Esophagus squamous epithelium (tissue), 5 donors: ENCODE measurements at places on chromosomes 5 and 9.

GRCh38 chr9:95363051-95363841 lies 45.7 kb upstream of the FANCC start:
- no peak for DNase-seq

DNA sequence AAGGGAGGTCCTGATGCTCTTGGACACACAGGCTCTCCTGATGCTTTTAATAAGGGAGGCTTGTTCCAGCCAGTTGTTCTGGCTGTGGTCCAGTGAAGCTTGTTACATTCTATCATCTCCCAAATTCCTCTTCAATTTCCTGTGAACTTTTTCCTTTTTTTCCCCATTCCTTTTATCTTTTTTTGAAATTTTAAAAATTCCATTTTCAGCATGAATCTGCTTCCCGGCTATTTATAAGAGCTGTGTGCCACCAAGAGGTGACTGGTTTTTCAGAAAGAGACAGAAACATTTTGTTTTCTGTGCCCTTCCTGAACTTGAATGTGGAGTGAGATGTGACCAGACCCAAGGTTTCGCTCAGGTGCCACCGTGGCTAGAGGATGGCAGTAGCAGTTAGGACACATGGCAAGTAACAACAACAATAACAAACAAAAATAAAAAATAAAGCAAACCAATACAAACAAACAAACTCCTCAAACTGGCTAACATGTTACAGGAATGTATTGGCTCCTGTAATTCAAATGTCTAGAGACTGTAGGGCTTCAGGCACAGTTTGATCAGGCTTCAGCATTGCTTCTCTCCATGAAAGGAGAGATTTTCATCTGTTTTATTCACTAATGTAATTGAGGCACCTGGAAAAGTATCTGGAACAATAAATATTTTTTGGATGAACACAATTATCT lies 121.1 kb downstream of the BOD1 start:
- DNase-seq = no peak

- no peak for DNase-seq
Observed at GRCh38 chr9:114008667-114009410, 69.3 kb downstream of the AMBP start.

- no peak for DNase-seq
Observed at GRCh38 chr5:111587728-111588127, 75.4 kb upstream of the STARD4 start.

- DNase-seq = no peak
Observed at GRCh38 chr5:131430794-131431193, 166.9 kb downstream of the CDC42SE2 start.

DNA sequence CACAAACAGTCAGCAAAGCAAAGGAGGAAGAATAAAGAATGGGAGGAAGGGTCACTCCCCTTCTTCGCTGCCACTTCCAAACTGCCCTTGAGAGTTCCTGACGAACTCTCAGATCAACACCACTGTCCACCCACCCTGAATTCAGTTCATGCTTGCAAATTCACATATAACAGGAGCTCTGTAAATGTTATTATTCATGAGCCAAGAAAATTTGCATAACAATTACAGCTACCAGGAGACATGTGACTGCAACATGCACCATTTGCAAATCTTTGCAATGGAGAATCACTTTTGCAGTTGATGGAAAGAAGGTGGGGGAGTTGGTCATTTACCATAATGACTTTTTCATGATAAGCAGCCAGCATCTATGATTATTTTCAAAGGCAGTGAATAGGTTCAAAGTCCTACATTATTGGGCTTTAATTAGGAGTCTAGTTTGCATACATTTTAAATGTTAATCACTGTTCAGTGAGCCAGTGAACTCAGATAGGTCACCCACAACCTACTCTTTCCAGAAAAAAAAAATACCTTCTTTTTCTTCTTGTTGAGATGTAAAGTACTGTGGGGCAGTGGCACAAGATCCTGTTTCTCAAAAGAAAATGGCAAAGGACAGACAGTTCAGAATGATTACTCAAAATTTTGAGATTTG lies 149.7 kb downstream of the CAAP1 start:
- no peak for DNase-seq

- DNase-seq = no peak
Observed at GRCh38 chr5:35202319-35203111, 27.8 kb downstream of the PRLR start.

DNA sequence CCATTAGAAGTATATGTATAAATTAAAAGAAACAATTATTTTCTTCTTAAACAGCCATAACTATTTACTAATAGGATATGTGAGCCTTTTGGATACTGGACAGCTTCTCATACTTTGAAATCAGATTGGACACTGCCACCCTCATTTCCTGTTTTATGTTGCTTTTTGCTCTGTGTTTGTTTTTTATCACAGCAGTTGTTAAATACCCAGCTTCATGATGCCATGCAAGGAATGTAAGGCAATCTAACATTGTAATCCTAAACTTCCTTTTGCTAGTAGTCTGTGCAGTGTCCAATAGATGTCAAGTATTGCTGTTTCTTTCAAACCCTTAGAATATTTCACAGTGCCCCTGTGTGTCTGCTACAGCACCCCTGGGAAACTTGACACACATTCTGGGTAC lies 56.2 kb downstream of the CNTLN start:
- DNase-seq = no peak

DNA sequence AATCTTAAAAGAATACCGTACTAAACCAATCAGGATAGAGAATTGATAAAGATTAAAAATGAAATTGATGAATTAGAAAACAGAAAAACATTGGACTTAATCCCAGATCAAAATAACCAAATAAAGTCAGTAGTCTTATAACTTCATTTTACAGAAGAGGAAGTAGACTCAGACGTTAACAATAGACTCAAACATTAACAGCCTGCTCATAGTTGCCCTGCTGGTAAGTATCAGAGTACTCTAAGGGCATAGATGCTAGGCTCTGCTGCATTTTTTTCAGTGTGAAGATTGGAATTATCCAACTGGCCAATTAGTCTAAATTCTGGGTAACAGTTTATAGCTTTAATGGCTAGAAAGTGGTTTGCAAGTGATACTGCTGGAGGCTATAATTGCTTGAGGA lies 42.9 kb downstream of the ADGRV1 start:
- DNase-seq = no peak

DNA sequence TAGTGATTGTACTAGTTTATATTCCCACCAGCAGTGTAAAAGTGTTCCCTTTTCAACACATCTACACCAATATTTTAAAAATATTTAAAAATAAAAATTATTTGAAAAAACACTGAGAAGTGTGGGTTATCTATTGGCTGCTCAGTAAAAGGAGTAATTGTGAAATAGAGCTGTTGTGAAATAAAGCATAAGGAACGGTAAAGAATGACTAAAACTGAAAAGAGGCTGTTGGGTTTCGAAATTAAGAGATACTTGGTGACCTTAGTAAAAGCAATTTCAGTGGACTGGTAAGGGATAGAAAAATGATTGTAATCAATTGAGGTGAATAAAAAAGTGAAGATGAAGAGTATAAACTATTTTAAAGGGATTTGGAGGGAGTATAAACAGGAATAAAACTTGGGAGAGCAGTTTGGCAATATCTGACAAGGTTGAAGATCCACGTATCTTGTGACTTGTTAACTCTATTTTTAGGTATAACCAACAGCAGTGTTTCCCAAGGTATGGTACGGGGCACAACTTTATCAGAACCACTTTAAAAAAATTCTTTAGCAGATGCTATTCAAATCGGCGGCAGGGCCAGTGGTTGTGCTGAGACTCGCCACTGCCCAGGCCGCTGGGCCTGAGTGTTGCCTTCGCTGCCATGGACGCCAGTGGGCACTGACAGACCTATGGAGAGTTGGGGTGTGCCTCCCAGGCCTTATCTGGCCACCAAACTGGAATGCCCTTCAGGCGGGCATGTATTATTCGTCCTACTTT lies 63.3 kb downstream of the TMEM38B start:
- no peak for DNase-seq

GRCh38 chr5:7242118-7242710 lies 153.7 kb upstream of the ADCY2 start:
- no peak for DNase-seq

GRCh38 chr5:42268630-42269029 lies 154.6 kb upstream of the GHR start:
- no peak for DNase-seq

DNA sequence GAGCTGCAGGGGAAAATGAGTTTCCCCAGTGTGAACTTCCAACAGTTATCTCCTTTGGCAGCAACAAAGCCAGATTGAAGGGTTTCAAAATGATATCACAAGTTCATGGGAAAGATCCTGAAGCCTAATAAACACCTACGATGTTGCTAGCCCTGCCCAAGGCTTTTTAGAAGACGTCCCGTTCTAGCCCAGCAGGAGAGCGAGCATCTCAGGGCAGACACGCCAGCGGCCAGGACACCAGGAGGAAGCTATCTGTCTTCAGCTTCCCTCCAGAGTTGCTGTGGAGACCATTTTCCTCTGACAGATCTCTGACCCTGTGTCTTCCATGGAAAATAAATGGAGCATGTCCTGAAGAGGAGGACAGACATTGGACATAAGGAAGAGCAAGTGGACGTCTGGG lies 98.4 kb downstream of the FBXO38 start:
- no peak for DNase-seq

DNA sequence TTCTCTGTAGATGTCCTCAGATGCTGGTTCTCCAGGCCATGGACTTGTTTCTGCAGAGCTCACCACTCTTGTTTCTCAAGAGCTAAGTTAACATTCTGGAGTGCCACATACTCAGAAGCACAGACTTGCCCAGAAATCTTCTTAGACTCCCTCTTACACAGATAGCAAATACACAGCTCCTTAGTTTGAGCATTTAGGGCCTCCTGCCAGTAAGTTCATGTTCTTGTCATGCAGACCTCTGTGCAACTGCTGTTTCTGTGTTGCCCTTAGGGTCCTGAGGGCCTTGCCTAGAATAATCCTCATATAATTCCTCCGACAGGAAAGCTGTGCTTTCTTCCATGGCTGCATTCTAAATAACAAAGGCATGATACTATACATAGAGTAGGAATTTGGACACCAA lies 1.3 kb upstream of the PTPDC1 start:
- no peak for DNase-seq

GRCh38 chr9:133372144-133372543 lies 3.7 kb downstream of the SURF4 start:
- DNase-seq = no peak

DNA sequence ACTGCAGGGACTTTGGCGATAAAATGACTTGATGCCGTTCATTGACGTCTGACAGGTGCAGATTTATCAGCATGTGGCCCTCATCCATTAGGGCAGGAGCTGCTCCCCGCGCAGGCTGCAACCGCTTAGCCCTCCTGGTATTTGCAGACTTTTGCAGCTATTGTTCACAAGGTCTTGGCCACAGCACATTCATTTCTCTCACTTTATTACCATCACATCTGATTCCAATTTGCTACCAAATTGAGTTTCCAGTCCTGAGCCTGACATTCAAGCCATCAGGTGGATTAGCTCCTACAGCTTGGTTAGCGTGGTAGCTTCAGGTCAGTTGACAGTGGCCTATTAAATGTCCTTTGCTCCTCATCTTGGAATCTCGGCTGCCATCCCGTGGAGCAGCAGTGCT lies 299.2 kb downstream of the CD180 start:
- no peak for DNase-seq

GRCh38 chr5:126056352-126056751 lies 366.9 kb upstream of the GRAMD2B start:
- no peak for DNase-seq

- DNase-seq = no peak
Observed at GRCh38 chr9:11158676-11159075, 545.9 kb upstream of the PTPRD start.

- no peak for DNase-seq
Observed at GRCh38 chr9:23934291-23934906, 108.4 kb upstream of the ELAVL2 start.

DNA sequence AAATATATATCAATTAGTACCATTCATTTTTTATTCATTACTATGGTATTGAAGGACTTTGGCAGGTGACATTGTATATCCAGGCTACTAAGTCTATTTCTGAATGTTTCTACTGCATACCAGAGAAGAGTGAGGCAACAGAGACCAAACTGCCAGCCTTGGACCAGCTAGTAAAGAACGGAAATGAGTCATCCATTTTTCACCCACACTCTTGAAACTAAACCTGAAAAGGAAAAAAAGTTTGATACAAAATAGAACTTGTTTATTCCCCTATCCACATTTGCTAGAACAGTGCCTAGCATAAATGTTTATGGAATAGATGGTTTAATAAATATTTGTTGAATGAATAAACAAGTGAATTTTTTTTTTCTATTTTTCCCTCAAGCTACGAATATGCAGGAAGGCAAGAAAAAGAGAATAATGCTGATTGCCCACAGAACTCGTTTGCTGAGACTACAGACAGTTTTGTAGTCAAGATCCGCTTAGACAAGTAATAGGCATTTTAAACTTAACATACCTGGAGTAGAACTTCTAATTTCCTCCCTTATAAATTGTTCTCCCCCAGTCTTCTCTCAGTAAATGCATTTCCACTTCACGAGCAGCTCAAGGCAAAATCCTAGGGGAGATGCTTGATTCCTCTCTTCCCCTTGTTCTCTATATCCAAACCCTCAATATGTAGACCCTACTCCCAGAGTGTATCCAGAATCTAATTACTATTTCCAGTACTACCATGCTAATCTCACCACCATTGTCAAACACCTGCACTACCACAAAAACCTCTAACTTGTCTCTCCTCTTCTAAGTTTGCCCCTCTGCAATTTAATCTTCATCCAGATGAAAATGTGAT lies 146.2 kb upstream of the RASA1 start:
- no peak for DNase-seq

DNA sequence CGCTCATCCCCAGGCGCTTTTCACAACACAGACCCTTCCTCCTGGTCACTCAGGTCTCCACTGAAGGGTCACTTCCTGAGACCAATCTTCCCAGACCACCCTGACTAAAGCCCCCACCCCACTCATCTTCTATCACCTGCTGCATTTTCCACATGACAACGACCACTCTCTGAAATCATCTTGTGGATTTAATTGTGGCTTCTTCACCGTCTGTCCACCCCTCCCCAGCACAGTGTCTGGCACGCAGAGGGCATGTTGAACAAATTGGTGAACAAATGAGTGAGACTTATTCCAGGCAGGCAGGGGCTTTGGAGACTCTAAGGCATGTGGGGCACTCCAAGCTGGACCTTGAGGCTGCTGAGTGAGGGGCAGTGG lies 8.8 kb downstream of the BARX1 start:
- DNase-seq = no peak

DNA sequence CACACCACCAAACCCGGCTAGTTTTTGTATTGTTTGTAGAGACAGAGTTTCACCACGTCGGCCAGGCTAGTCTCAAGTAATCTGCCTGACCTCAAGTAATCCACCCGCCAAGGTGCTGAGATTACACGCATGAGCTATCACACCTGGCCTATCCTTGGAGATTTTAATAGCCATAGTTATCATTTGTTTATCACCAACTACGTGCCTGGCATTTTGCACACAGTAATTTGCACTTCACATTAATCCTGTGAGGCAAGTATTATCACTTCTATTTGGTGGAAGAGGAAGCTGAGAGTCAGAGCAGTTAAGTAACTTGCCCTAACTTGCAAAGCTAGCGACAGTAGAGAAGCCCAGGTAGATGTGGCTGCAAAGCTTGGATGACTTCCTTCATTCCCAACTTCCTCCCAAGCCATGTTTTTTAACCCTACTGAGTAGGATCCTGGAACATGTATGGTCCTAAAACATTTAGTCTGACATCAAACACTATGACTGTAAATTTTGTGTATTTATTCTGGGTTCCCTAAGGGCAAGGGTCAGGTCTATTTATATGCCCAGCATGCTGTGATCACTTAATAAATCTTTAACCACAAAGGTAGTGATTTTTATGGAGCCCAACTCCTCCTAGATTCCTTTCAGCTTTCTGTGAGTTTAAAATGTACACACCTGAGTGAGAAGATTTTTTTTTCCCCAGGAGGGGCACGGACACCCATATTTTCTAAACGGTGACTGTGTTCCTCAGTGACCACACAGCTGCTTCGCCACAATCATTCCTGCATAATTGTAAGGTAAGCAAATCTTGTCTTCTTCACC lies 100.2 kb upstream of the RAI14 start:
- DNase-seq = no peak
